ENCODE measurements at places on chromosomes 1 and 21. TPM values are rescaled to one million over a fixed set of nuclear protein-coding genes. Genes with fewer than 3 reads are reported as not detected.

Gene CD46
- 40.6 TPM for polyA plus RNA-seq

Gene MPZ
- polyA plus RNA-seq = 2.1 TPM

Gene SMIM1
- 3.8 TPM for polyA plus RNA-seq

Gene LAMC1
- 108 TPM for polyA plus RNA-seq

Gene MYBPHL
- polyA plus RNA-seq = 0.61 TPM

Gene CTSK
- 2.4 TPM for polyA plus RNA-seq

Gene MTARC1
- 3.7 TPM for polyA plus RNA-seq

DNA sequence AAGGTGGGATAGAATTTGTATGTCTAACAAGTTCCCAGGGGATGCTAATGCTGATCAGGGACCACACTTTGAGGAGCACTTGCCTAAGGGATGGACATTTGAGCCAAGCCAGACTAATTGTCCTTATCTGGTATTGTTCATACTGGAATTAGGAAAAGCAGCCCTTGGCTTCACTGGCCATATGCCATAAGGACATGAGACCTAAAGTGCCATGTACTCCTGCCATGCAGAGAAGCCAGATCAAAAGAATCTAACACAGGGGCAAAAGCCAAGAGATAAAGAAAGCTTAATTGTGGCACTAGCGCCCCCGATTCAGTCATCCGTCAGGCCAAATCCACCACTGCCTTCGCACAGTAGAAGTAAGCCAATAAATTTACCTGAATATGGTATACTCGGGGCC lies 45.7 kb downstream of the RNF11 start:
- DNase-seq = no peak

- DNase-seq = peak; percentile 85
Measured at GRCh38 chr1:12549460-12550349, 68.3 kb downstream of the DHRS3 start.

- DNase-seq = no peak
Measured at GRCh38 chr1:84582802-84583587, 8.8 kb upstream of the CTBS start.

DNA sequence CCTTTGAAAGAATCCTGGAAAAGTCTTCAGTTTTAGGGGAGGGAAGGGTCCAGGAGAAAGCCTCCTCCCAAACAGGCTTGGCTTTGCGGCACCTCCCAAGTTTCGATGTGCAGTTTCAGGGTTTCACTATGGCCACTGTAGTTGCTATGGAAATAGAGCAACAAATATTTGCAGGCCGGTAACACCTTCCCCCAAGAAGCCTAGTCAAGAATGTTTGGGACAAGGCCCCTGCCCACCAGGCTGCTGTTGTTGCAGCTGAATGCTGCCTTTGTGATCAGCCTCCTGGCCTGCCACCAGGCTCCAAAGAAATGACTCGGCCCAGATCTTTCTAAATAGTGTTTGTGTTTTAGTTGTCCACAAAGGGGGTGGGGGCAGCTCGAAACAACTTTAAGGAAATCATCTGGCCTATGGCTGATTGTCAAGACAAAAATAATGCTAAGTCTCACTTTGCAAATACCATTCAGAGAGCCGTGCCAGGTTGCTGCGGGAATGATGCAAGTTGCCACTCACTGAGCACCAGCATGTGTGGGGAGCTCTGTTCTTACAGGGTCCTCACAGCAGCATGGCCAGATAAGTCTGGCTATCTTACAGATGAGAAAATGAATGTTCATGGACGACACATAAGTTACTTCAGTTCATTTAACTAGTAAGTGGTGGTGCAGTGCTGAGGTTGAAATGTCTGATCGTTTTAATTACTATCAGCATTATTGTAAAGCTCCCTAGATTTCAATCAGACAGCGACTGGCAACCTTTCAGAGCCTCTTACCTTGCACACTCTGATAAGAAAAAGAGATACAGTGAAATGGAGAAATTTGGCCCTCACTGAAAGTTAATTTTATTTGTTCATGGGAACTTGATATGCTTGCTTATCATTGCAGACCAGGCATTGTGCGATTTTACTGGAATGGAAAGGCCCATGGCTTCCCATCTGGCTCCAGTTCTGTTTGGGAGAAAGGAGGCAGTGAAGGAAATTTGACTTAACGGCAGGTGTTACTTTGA lies 91.2 kb upstream of the JUN start:
- no peak for DNase-seq

DNA sequence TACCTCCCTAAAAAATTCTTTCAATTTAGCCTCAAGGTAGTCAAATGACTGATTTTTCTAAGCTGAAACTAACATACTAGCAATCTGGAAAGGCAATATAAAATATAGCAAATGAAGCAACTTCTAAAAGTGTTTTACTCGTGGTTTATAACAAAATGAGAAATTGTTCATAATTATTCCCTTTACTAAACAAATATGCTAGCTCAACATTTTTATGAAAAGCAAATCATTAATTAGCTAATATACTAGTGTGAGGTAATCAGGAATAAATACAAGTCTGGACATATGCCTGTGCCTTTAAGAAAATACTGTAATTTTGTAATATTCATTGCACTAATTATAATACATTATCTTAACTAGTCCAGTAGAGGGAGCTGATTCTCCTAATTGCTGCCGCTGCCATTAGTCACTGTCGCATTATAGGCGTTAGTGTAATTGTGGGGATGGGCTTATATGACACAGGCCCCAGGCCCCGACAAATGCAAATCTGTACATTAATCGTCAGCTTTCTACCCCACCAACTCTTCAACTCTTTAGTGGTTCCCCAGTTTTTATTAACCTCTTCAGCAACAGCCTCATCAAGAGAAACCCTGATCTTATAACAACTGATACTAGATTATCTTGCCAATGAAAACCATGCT lies 160.9 kb downstream of the GABPA start:
- no peak for DNase-seq

DNA sequence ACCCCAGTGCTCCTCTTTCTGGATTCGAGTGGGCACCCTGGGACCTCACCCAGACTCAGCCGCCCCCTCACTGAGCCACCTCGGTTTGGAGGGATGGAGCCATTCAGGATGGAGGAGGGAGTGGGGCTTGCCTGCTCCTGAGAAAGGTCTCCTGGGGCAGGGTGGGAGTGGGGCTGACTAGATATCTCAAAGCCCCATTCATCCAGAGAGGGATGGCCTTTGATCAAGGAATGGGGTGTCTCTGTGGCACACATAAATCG lies 10.1 kb upstream of the SPSB1 start:
- DNase-seq = peak; percentile 14

DNA sequence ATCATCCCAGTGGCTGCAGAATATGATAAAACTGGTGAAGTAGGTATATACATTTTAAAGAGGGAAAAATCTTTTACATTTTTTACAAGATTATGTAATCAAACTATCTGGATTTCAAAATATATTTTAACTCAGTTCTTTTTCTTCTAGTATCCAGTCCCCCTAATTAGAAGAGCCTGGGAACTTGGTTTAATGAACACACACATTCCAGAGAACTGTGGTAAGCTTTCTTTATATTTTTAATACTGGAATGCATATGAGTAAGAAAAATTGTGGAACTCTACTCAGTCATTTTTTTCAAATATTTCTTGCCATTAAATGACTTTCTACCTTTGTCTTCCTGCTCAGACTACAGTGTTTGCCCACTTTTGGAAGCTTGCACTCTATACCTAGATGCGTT lies 8.2 kb downstream of the ACADM start:
- DNase-seq = no peak

GRCh38 chr1:202276081-202276715 lies 65.5 kb downstream of the UBE2T start:
- DNase-seq = no peak

Measured in heart left ventricle (tissue), 16 donors.